ENCODE measurements at places on chromosomes 5 and 9. TPM values are rescaled to one million over a fixed set of nuclear protein-coding genes. Genes with fewer than 3 reads are reported as not detected.

DNA sequence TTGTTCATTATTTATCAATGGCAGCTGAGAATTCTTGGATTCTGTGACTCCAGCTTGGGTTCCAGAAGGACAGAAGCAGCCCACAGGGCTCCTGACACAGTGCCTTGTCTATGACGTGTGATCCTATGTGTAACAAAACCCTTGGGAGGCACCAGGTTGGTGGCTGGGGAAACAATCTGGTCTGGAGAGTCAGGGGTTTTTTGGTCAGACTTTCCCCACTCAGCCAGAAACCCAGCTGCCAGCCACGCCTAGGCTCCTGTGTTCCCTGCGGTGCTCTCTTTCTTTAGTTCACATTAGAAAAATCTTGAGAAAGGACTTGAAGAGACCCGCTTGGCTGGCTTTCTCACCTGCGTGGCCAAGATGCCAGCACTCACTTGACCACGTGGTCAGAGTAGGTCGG lies 15.5 kb upstream of the ZBED3 start:
- no peak for DNase-seq

- no peak for DNase-seq
Observed at GRCh38 chr9:112754578-112754977, 4.0 kb downstream of the SNX30 start.

- no peak for DNase-seq
Observed at GRCh38 chr5:153774686-153775085, 264.0 kb downstream of the FAM114A2 start.

SPINK6 gene
- not detected for total RNA-seq
